ENCODE measurements at places on chromosomes 7 and 10. TPM values are rescaled to one million over a fixed set of nuclear protein-coding genes. Genes with fewer than 3 reads are reported as not detected.

CCDC3 gene
- 0.94 TPM for total RNA-seq

ADAMTS14 gene
- 0.12 TPM for total RNA-seq

ITGA8 gene
- not detected for total RNA-seq

SEC61G gene
- 348 TPM for total RNA-seq

A1CF gene
- 0.09 TPM for total RNA-seq

SP8 gene
- not detected for total RNA-seq

NACAD gene
- 0.16 TPM for total RNA-seq

Data from A549 treated with CpdA at 1 μM for 4 hours (cell line).